ENCODE measurements at places on chromosomes 5 and 9. TPM values are rescaled to one million over a fixed set of nuclear protein-coding genes. Genes with fewer than 3 reads are reported as not detected.

The KCNV2 gene
- total RNA-seq, result under 0.01 TPM

The MYOT gene
- total RNA-seq, result not detected

The PLK2 gene
- total RNA-seq, result 44.2 TPM

The GTF3C5 gene
- 76.2 TPM for total RNA-seq

The CACFD1 gene
- 5.4 TPM for total RNA-seq

The PCDHA1 gene
- not detected for total RNA-seq

The PDCD1LG2 gene
- total RNA-seq, result under 0.01 TPM

The SHROOM1 gene
- total RNA-seq, result 0.54 TPM

The PCSK1 gene
- total RNA-seq, result not detected

The SYNPO gene
- under 0.01 TPM for total RNA-seq

The SLC9A3 gene
- total RNA-seq, result 3.5 TPM

The PCDHB14 gene
- under 0.01 TPM for total RNA-seq

The PCDHGA4 gene
- 0.81 TPM for total RNA-seq

The NMUR2 gene
- total RNA-seq, result not detected

The ZNG1C gene
- total RNA-seq, result 8.6 TPM

The CCDC171 gene
- 12.4 TPM for total RNA-seq

The ARPC5L gene
- 13.5 TPM for total RNA-seq

The CDH6 gene
- under 0.01 TPM for total RNA-seq

The PCDHAC1 gene
- total RNA-seq, result under 0.01 TPM

The PCDH1 gene
- 0.27 TPM for total RNA-seq

The SH3TC2 gene
- 2.2 TPM for total RNA-seq

The NREP gene
- total RNA-seq, result 67.3 TPM

The ZNF366 gene
- total RNA-seq, result under 0.01 TPM

All from hematopoietic multipotent progenitor cell (in vitro differentiated cells).